HFF-Myc (cell line): ENCODE measurements at places on chromosomes 16 and 17.
A peak's percentile ranks its signal among the peaks of the same experiment; 100 is the strongest.

- DNase-seq: no peak
Observed at GRCh38 chr17:80573701-80574100, 29.1 kb downstream of the RPTOR start.

DNA sequence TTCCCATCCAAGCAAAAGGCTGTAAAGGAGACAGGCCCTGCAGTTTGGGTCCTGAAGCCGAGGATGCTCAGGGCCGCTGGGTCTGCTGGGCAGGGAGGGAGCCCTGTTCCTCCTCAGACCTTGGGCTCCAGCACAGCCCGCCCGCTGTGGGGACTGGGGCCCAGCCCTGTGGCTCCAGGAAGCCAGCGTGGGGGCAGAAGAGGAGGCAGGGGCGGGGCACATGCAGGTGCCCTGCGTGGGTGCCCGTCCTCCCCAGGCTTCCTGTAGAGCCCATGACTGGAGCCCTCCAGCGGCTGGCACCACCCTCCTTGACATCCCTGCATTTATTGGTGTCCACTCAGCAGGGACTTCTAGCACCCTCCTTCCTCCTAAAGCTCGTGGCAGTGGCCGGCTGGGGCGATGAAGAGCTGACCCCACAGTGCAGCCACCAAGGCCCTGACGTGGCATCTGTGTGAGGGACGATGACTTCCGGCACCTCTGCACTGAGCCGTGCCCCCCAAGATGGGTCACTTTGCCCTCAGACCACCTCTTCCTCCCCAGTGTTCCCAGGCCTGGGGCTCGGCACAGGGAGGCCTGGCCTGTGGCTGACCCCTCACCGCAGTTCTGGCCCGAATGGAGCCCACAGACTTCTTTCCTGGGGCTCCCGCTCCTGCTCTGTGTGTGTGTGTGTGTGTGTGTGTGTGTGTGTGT is 9.9 kb downstream of the PRSS27 start:
- DNase-seq: no peak

DNA sequence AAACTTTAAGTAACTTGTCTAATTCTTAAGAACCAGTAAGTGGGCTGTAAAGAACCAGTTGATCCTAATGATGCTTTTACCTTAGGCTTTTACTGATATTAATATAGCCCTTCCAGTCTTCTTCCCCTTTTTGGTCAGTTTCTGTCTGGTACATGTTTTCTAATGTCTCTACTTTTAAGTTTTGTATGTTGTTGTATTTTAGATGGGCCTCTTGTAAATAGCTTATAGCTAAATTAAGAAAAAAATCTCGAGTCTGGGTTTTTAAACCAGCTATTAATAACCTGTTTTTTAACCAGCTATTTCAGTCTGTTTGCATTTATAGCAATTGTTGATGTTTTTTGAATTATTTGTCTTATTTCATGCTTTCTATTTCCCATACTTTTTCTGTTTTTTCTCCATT is 79.0 kb downstream of the PITPNC1 start:
- DNase-seq: no peak

DNA sequence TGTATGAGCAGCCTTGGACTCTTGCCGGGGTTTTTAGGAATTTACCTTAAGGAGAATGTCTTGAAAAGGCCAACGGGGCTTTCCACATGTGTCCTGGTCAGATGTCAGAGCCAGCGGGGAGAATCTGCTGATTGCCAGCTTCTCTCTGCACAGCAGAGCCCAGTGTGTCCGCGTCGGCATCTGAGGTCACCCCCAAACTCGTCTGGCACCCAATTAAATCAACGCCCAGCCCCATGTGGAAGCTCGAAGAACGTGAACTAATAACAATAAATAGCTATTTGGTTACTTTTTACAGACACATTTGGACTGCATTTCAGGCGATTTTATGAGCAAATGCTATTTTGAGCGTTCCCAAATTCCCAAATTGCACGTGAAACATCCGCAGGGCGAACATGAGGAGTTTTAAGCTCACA is 303.5 kb downstream of the FOXL1 start:
- DNase-seq: peak; percentile 14

DNA sequence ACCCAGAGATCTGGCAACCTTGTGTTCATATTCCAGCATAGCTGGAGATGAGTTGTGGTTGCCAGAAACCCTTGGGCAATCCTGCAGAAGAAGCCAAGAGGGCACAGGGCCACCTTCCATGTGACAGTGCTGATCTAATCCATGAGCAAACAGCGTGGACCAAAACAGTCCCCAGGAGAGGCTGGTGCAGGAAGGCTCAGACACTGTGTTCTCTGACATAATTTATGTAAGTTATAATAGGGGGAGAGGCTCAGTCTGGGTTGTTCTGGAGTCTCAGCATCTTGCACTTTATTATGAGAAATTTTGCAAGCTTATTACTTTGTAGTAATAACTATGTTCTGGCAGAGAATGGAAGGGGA is 273.9 kb downstream of the HAPSTR1 start:
- DNase-seq: no peak

DNA sequence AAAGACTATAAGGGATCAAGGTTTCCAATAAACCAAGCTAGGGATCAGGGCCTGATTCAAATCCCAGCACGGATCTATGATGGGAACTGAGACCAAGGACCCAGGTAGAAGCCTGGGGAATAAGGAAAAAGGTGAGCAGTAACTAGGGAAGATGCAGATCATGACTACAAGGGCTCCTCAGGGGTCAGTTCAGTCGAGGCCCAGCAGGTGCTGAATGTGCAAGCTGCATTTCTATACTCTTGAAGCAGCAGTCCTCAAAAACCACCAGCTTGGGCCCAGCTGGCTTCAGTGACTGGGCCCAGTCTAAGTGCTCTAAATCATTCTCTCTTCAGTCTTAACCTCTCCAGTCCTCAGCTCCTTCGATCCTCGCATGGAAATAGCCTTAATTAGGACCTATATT is 228.8 kb upstream of the AXIN2 start:
- no peak for DNase-seq

GRCh38 chr17:17024778-17025300 is 17.4 kb upstream of the MPRIP start:
- no peak for DNase-seq

DNA sequence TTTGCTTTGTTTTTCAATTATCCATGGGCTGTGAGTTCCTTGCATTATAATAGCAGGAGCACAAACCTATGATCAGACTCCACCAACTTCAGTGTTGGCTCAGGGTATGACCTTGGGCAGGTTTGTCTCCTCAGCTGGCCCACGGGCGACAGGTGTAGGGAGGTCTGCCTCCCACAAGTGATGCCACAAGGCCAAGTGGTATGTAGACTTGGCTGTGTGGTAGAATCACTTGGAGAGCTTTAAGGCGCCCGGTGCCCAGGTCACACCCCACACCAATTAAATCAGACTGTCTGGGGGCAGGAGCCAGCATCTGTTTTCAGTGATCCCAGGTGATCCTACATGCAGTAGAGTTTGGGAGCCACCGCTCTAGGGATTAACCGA is 153.4 kb downstream of the CLEC16A start:
- no peak for DNase-seq

DNA sequence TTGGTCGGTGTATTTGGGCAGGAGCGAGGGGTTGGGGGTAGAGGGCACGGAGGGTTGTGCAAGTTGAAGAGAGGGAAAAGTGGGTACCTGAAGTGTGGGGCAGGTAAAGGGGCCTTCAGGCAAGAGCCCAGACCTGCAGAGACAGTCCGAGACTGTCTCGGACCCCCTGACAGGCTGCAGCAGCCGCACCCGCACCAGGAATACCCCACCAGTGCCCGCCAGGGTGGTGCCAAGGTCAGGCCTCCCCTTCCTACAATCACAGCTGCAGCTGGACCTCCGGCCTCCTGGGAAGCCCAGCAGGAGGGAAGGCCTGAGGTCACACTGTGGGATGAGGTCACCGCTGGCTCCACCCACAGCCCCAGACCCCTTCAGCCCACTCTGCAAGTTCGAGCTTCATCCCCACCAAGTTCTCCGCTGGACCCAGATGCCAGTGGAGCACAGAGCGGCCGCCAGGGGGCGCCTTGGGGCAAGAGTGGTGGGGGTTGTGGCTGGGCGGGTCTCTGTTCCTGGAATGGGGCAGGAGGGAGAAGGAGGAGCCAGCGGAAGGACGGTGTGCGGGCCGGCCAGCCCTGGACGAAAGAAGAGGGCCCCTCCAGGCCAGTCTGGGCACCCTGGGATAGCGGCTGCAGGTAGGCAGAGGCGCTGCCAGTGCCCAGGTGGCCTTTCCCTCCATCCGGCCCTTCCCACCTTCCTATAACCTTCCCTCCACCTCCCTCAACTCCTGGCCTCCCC is at the start of gene HSD3B7:
TSS of gene HSD3B7 (plus strand) at position 539 of the 732 bp plus-strand sequence. CDS start 452 bp downstream, outside the sequence.
- peak; percentile 41 for DNase-seq

GRCh38 chr17:81371910-81372760 is 23.1 kb upstream of the BAHCC1 start:
- DNase-seq: no peak

- no peak for DNase-seq
Observed at GRCh38 chr17:12020642-12021622, at the start of gene MAP2K4. TSS of gene MAP2K4 (plus strand) at chr17:12020877. CDS start at chr17:12020887, 10 bp downstream.

DNA sequence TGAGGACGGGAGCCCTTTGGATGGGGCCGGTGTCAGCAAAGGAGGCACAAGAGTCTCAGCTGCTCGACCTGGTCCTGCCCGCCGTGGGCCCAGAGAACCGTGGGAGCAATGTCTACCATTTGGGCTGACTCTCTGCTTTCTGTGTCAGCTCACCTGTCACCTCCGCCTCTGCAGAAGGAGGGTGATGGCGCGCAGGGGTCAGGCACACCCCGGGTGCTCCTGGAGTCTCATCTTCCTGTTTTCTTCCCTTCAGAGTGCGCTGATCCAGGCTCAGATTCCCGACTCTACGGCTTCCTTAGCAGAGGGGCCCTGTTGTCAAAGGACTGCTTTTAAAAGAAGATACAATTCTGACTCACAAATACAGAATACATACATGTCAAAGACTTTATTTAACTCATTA is 167.1 kb downstream of the BANP start:
- no peak for DNase-seq

- no peak for DNase-seq
Observed at GRCh38 chr16:85027958-85028684, 526 bp downstream of the KIAA0513 start.

- DNase-seq: no peak
Observed at GRCh38 chr17:12521416-12521815, 144.3 kb upstream of the MYOCD start.

GRCh38 chr16:48836636-48837035 is 226.7 kb upstream of the N4BP1 start:
- no peak for DNase-seq

DNA sequence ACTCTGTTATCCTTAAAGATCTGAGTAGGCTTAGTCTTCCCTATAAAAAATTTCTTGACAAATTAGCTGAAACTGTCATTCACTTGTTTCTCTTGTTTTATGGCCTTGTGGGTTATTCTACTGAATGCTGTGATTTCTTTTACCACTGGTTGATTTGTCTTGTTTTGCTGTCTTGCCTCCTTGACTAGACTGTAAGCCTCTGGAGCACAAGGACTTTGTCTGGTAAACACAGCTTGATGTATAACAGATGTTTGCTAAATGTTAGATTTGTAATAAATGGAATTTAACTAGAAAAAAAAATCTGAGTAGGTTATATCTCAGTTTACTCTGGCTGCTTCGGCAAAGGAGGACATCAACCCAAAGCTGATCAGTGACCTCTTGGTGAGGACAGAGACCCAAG is 21.6 kb downstream of the VAC14 start:
- no peak for DNase-seq

GRCh38 chr16:89616623-89617022 is 3.2 kb downstream of the DPEP1 start:
- no peak for DNase-seq

DNA sequence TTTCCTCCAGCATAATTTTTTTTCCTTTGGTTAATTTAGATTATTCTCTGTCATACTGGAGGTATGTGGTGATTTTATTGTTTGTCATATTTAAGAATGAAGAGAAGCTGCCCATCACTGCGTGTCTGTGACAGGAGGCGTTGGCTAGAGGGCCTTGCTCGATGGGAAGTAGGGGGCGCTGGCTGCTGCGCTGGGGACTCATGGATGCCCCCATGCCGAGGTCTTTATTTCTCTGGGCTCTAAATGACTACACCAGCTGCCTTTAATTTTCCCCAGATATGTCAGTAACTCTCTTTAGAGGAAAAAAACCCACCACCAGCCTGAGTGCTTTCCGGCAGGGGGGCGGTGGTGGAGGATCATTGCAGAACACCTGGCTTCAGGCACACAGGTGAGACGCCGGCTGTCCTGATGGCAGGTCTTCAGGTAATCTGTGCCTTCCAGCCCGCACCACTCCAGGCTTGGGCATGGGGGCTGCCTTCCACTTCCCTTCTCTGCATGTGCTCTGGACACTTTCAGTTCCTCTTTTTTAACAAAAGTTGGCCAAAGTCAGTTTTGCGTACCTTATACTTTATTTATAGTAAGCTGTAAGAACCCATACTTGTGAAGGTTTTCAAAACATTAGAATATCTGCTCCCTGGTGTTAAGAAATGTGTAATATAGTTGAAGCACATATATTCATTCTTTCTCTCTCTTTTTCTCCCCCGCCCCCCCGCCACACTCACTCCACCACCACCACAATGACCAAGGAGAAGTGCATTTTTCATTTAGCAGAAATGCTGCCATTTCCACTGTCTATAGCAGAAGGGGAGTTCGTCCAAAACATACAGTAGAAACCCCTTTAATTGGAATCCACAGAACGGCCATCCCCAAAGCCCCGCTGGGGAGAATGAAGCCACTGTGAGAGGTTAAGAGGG is 192.7 kb downstream of the RPTOR start:
- no peak for DNase-seq

- no peak for DNase-seq
Observed at GRCh38 chr16:80610481-80611156, 69.8 kb downstream of the DYNLRB2 start.

GRCh38 chr17:76528156-76528527 is 9.4 kb downstream of the CYGB start:
- no peak for DNase-seq

GRCh38 chr16:16045879-16046278 is 96.5 kb downstream of the ABCC1 start:
- DNase-seq: no peak

GRCh38 chr16:19785512-19786130 is 67.5 kb downstream of the IQCK start:
- DNase-seq: no peak

- DNase-seq: no peak
Observed at GRCh38 chr16:60225541-60225940, 1491.4 kb upstream of the GOT2 start.

DNA sequence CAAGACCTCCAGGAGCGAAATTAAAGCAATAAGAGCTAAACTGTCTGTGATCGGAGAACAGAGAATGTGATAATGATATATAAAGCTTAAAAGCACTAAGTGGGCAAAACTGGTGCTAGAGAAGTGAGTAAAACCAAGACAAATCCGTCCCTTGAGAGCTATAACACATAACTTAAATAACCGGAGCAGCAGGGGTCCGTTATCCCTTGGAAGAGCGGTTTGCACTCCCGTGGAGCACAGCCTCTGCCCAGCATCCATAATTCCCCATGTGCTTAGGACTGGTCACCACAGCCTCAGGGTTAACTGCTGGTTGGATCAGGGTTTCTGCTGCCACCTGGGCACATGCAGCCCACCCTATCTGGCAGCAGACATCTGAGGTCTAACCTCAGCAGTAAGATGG is 489.0 kb downstream of the NPIPA7 start:
- DNase-seq: no peak
